ENCODE measurements at places on chromosomes 7 and 10.

GRCh38 chr10:14129770-14130169 lies 201.0 kb downstream of the FRMD4A start:
- no peak for DNase-seq

DNA sequence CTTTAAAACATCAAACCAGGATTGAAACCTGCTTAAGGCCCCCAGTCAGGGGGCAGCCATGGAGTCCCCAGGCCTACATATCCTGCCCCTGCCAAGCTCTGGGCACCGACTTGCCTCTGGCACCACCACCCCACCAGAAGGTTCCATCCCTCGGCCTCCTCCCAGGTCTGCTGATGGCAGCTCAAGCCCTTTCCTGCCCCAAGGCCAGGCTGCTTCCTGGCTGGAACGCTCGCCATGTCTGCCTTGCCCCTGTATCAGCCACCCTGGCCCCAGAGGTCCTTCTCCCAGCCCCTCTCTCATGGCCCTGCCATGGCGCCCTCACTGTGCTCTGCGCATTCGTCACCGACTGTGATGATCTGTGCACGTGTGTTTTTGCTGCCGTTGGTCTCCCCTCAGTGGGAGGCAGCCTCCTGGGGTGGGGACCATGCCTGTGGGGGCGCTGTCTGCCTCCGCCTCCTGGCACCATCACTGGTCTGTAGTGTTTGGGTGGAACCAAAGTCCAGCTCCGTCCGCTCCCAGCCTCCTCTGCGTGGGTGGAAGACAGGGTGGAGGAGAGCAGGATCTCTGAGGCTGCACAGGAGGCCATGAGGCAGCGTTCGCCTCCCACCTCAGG lies 3.2 kb downstream of the DPYSL4 start:
- DNase-seq = no peak

DNA sequence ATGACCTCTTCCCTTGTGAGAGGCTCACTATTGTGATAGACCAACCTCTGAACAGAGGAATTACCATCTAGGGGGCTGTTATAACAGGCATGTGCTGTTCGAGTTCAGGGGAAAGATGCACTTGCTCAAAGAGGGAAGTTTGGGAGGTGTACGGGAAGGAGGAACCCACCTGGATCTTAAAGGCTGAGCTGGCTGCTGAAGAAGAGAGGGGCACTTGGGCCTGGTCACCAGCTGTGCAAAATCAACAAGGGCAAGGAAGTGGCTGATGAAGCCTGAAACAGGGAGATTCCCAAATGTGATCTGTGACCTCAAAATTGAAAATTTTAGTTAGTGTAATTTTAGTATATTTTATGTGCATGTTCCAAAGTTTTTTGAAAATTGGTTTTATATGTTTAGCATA lies 407.2 kb downstream of the AUTS2 start:
- no peak for DNase-seq

GRCh38 chr10:45313264-45313873 lies 2.0 kb downstream of the OR13A1 start:
- DNase-seq = no peak

DNA sequence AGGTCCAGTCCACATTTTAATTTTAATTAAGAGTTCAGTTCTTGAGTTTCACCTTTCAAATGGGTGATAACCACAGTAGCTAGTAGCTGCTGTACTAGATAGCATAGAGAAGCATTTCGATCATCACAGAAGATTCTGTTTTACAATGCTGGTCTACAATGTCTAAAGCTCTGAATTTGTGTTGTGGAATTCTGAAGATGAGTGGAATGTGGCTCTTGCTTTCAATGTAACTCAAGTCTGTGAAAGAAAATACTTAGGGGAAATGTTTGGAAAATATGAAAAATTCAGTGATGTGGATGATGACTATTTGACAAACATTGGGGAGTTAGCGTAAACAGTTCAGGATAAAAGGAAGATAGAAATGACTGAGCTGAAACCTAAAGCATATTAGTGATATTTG lies 139.4 kb downstream of the GNAT3 start:
- peak; percentile 42 for DNase-seq

- no peak for DNase-seq
These were observed at the start of gene CAV2 for GRCh38 chr7:116499168-116500077. Gene CAV2, plus strand, starts transcription at chr7:116499738. Its CDS starts 44 bp downstream, at chr7:116499782.

DNA sequence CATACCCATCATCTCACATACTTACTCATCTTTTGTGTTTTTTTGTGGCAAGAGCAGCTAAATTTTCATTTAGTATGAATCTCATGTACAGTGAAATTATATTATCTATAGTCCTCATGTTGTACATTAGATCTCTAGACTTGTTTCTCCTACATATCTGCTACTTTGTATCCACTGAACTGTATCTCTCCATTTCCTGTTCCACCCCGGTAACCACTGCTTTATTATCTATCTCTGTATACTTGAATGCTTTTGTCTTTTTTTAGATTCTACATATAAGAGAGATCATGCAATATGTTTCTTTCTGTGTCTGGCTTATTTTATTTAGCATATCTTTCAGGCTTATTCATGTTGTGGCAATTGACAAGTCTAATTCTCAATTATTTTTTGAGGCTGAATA lies 125.1 kb downstream of the ANKRD7 start:
- DNase-seq = no peak

- DNase-seq = peak; percentile 75
These were observed 122.4 kb upstream of the AFAP1L2 start for GRCh38 chr10:114526504-114527238.

DNA sequence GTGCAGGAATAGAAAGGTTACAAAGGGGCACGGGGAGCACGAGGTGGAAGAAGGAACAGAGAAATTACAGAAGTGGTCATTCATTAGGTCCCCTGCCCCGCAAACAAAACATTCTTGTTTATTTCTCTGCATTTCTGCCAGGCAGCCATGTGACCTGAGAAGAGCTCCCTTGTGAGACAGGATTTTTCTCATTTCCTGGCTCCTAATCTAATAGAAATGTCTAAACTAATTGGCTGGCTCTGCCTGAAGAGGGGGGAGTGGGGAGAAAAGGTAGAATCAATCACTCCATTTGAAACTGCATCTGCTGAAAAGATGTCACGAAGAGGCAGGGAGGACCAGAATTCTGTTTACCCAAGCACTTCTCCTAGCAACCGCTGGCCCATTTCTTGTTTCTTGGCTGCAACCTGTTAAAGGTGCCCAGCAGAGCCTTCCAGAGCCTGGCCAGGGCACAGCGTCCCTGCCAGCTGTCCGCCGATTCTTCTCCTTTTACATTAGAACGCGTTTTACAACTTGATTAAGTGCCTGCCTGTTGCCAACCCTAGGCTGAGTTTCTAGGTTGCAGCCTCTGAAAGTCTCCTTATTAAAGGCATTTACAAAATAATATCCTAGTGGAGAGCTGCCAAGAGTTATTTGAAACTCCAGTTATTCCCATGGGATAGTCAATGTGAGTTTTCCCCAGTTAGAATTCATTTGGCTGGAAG lies 1227.6 kb downstream of the TYW1 start:
- no peak for DNase-seq

GRCh38 chr7:126778101-126778500 lies 474.6 kb downstream of the GRM8 start:
- DNase-seq = peak; percentile 25

DNA sequence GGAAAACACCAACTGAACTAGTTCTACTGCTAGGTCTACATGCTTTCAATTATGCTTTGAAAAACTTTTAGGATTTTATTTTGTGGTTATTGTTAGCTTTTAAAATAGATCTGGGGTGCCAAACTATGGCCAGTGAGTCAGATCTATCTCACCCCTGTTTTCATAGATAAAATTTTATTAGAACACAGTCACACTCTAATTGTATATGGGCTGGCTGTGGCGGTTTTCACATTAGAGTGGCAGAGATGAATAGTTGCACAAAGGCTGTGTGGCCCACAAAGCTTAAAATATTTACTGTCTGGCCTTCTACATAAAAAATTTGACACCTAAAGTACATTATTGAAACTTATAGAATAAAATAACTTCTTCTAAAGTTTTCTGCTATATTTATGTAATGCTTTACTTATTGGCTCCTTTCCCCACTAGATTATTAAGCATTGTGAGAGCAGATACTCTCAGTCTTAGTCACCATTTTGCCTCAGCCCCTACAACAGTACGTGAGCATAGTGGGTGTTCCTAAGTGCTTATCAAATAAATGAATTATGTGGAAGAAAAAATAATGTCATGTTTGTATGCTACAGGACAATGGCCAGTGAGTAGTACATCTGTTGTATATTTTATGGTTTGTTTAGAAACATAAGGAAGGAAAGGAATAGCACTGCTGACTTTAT lies 5.4 kb upstream of the SUV39H2 start:
- no peak for DNase-seq

DNA sequence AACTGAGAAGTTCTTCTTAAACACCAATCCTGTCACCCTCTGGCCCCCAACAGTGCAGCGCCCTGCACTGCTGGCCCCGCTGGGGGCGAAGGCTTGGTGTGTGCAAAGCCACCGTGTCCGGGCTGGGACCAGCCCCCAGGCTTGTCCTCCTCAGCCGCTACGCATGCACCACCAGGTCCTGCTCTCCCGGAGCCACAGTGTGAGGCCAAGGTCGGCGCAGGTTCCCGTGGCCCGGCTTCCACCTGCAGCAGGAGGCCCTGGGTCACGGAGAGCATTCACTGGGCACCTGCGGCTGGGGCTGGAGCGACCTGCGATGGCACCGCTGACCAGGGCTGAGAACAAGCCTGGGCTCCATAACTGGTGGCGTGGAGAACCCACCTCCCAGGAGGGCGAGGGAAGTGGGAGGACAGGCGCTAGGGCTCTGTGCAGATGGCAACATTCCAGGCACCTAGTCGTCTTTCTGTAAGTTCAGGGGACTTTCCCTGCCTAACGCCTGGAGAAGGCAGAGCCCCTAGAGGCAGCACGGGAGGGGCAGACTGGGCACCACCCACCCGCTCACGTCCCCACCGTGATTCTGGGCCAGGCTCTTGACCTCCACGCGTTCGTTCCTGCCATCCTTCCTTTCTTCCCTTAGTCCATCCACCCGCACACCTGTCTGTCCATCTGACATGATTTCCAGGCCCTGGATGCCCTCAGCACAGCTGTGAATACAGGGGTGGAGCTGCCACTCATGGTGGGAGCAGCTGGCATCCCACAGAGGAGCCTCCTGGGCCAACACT lies 271.6 kb downstream of the ELFN1 start:
- no peak for DNase-seq

- no peak for DNase-seq
These were observed 996 bp downstream of the ADAM12 start for GRCh38 chr10:126387041-126387921.

DNA sequence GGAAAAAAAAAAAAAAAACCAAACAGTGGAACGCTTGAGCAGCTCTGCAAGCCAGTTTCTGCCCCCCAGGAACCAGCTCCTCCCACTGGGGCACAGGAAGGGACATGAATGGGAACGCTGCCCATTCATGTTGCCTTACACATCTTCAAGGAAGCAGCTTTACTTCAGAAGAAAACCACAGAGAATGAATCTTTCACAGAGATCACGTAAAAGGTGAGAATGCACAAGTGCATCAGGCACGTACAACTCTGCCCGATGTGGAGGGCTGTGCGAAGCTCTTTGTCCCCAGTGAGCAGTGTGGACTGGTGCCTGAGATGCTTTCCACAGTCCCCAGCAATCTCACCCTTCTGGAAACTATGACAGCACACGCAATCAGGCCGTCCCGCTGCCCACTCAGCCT lies 106.2 kb downstream of the DLG5 start:
- DNase-seq = no peak

- DNase-seq = no peak
These were observed 283.7 kb upstream of the HGF start for GRCh38 chr7:82053453-82054032.

- no peak for DNase-seq
These were observed 10.4 kb downstream of the CHRM2 start for GRCh38 chr7:136878878-136879277.

- no peak for DNase-seq
These were observed 52.3 kb downstream of the HECW1 start for GRCh38 chr7:43164757-43165156.

DNA sequence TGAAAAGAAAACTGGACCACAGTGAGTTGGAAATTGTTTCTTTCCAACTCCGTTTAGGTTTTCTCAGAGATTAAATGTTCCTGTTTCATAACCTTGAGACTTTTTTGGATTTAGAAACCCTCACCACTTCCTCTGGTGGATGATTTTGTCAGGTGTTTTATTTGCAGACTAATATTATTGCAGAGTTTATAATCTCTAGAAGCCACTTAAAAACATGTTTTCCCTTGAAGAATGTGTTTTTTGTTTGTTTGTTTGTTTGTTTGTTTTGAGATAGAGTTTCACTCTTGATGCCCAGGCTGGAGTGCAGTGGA lies 520 bp upstream of the MICU1 start:
- DNase-seq = no peak

GRCh38 chr10:24299578-24300260 lies 90.8 kb downstream of the KIAA1217 start:
- no peak for DNase-seq

DNA sequence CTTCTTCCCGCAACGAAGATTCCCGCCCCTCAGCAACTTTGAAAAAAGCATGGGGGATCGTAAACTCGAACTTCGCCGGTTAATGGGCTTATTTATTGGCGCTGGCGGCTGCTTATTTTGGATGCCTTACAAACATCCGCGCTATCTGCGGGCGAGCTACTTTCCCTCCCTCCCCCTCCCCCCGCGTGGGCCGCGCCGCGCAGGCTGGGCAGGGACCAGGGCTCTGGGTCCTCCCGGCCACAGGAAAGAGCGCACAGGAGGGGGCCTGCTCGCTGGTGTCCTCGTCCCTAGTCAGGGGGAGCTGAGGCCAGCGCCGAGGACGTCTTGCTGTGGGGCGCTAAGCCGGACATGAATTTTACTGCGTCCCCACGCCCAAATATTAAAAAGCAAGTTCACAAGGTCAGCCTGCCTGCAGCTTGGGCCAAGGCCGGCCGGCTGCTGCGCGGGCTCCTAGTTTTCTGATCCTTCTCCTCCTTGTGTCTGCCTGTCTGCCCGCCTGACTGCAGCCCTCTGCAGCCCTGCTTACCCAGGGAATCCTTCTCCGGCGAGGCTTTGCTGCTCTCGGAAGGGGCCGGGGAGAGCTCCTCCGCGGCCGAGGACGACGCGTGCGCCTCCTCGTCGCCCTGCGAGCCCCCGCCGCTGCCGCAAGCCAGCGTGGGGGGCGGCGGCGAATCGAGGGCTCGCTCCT lies 1.2 kb downstream of the HOXA10 start:
- no peak for DNase-seq

- DNase-seq = no peak
These were observed 103.6 kb upstream of the EGR2 start for GRCh38 chr10:62919776-62920175.

DNA sequence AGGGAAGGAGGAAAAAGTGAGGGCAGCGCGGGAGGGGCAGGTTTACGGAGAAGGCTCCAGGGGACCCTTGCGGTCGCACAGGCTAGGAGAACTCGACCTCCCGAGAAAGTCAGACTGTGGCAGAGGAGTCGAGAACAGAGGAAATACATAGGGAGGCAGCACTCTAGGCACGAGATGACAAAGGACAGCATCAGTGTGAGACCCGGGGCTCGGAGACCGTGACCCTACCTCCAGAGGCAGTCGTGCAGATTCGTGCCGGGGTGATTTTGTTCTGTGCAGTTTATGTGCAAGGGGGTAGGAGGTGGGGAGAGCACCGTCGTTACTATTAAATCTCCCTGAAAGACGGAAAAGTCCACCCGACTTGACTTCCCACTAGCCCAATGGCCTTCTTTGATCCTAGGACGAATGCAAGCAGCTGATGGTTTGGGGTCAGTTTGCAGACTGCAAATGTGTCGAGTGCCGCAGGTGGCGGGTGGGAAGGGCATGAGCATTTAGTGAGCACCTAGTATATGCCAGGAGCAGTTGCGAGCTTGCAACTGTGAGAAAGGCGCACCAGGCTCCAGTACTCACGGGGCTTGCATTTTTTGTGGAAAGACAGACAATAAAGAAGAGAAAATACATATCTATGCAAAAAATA lies 674 bp upstream of the OSBPL3 start:
- no peak for DNase-seq
